Activated CD4-positive, alpha-beta T cell treated with anti-CD3 and anti-CD28 coated beads, Interleukin-2, amount 50 U/mL, for 48 hours (primary cell): ENCODE measurements at places on chromosomes 5 and 9.
A peak's percentile ranks its signal among the peaks of the same experiment; 100 is the strongest.

DNA sequence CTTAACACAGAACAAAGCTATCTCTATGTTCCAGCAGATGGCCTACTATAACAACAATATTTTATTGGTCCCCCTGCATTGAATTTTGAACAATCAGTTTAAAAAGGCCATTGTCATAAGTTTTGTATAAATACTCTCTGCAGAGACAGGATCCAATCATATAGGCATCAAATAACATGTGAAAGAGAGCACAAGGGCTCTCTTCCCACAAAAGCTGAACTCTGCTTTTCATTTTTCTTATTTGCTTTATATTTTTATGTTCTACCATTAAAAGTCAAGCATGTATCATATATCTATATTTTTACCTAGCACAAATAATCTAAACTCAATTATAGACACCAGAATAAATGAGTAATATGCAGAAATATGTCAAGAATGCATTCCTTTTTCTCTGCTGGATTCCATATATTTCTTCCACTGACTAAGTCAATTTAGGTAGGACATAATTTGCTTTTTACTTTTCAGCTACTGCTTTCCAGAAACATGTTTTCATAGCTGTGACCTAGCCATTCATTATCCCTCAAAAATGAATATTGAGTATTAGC, 143.6 kb downstream of the CDH9 start:
- DNase-seq: no peak

GRCh38 chr9:27107241-27107640, 1.8 kb upstream of the TEK start:
- DNase-seq: no peak

DNA sequence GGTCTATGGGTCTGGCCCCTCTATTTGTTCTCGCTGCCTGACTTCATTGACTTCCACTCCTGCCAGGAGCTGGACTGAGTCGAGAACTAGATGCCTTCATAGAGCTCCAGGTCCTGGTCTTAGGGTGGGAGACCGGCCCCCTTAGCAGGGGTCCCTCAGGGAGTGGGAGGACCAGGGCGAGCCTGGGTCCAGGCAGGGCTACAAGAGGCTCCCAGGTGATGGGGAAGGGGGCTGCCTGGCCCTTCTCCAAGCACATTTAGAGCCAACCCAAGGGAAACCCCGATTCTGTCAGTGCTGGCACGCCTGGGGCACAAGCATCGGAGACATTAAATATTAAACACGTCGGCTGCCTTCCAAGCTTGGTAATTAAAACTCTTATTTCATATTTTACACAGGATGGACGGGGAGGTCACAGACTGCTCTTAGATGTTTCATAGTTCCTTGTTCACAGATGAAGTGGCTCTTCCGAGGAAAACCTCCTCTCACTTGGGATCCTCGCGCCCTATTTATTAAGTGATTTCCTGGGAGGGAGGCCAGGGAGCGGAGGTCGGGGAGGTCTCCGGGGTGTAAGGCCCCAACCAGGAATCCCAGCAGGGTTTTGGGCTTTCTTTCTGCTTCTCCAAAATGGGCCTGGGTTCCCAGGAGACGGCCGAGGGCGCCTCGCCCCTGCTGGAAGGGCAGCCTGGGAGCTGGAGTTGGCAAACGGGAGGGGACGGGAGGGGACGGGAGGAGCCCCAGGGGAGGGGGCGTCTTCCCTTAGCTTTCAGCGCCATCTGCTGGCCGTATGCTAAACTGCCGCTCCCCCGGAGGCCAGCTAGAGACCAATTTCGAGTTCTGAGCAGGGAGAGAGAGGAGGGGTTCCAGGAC, 23.4 kb upstream of the ZBTB43 start:
- DNase-seq: peak; percentile 90

GRCh38 chr5:171893290-171893886, 107.8 kb downstream of the SMIM23 start:
- no peak for DNase-seq

DNA sequence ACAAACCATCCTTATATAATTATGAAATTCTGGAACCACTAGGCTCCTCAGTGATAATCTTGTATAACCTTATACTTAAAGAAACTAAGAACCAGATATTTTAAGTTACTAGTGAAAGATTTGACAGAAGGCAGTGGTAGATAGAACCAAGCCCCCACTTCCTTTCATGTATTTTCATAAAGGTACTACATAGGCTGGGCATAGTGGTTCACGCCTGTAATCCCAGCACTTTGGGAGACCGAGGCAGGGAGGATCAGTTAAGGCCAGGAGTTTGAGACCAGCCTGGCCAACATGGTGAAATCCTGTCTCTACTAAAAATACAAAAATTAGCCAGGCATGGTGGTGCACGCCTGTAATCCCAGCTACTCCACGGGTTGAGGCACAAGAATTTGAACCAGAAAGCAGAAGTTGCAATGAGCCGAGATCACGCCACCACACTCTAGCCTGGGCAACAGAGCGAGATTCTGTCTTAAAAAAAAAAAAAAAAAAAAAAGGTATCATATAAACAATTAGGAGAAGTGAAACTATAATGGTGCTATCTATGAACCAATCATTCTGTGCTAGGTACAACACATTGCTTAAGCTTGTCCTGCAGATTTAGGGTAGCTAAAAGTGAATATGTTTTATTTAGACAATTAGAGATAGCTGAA, 27.9 kb upstream of the DTWD2 start:
- no peak for DNase-seq

DNA sequence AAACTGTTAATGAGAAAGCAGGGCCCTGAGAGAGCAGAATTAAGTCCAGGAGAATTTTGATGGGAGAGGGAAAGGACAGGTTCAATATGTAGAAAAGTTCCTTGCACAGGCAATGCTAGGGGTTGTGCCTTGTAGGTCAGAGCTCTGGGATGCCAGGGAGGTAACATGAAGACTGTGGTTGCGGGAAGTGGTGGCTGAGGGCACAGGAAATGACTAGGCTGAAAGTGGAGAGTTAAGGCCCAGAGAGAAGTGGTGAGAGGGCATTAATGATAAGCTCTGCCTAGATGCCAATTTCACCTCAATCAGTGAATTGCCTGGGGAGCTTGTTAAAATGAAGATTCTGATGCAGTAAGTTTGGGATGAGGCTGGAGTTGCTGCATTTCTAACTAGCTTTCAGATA, 31.5 kb upstream of the PPP3R2 start:
- peak; percentile 6 for DNase-seq

DNA sequence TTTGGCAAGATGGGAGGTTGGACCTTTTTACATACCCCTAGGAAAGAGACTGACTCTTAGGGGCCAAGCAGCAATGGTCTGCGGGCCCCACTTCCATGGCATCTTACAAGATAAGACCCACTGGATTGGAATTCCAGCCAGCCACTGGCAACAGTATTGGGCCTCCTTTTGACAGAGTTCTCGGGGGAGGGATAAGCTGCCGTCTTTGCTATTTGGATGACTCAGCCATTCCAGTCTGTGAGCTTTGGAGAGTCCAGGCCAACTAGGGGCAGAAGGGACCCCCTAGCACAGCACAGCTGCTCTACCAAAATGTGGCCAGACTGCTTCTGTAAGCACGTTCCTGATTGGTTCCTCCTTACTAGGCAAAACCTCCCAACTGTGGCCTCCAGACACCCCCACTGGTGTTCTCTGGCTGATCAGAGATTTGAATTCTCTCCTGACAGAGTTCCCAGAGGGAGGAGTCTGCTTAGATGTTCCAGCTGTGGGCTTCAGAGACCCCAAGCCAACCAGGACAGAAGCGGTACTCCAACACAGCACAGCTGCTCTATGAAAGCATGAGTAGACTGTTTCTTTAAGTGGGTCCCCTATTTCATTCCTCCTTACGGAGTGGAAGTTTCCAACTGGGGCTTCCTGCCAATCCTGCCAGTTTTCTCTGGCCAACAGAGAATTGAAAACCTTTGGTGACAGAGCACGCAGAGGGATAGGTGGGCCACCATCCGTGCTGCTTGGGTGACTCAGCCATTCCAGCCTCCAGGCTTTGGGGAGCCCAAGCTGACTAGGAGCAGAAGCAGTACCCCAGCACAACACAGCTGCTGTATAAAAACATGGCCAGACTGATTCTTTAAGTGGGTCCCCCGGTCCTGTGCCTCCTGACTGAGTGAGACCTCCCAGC, 672.1 kb upstream of the RIOK2 start:
- no peak for DNase-seq

GRCh38 chr9:18976709-18977531, 56.1 kb downstream of the SAXO1 start:
- no peak for DNase-seq

DNA sequence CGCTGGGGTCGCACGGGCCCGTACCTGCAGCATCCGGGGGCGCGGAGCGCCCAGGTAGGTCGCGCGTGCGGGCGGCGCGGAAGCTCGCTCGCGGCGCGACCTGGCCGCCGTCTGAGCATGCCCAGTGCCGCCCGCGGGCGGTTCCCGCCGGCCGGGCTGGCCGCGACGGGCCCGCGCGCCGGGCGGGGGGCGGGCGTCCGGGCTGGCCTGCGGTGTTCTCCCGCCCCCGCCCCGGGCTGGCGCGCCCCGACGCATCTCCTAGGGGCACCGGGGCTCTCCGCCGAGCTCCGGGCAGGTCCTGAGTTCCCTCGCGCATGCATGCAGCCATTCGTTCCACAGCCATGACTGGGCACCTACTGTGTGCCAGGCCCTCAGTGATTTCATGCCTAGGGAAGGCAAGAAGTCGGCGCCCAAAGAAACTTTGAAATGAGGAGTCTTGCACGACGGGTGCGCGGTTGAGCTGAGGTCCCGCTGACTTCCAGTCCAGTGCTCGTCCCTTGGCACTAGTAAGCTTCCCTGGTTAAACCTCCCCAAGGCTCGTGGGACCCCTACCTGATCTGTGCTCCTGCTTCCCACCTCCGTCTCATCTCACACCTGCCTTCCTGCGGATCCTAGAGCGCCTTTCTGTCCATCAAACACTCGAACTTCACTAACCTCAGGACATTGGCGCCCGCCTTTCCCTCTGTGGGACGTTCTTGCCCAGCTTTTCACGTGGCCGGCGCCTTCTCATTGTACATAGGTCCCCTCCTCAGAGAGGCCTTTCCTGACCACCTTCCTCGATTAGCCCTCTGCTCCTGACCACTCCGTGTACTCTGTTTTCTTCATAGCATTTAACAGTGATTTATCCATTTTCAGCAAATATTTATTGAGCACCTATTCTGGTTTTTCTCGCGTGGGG, at the start of gene PTPN3:
PTPN3 (minus strand) TSS at position 113 of the 898 bp plus-strand sequence. CDS start 34,873 bp downstream, outside the sequence.
- no peak for DNase-seq

GRCh38 chr9:76200745-76201144, 193.5 kb downstream of the RFK start:
- DNase-seq: no peak

- DNase-seq: no peak
Measured at GRCh38 chr9:36845844-36846243, 188.2 kb downstream of the PAX5 start.

- no peak for DNase-seq
Measured at GRCh38 chr5:1439388-1440097, 5.7 kb downstream of the SLC6A3 start.

GRCh38 chr5:135545099-135545498, 9.3 kb upstream of the NEUROG1 start:
- no peak for DNase-seq

GRCh38 chr9:136117291-136117915, 1.3 kb downstream of the TMEM250 start:
- peak; percentile 67 for DNase-seq

DNA sequence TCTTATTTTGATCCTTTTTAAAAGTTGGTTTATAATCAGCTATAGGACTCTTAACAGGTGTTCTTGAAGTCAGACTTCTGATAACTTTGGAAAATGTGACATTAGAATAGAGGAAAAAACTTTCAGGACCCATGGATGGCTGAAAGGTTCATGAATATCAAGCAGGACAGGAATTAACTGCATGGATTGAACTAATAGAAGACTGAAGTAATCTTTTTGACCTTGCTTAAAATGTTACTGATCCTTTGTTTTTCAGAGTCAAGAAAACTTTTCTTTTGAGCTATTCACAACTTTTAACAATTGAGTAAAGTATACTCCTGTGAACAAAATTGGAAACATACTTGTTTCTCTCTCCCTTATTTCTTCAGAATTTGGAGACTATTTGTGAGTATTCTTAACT, 79.2 kb downstream of the PLK2 start:
- DNase-seq: no peak

- peak; percentile 72 for DNase-seq
Measured at GRCh38 chr9:93108291-93109041, 12.4 kb downstream of the CARD19 start.

DNA sequence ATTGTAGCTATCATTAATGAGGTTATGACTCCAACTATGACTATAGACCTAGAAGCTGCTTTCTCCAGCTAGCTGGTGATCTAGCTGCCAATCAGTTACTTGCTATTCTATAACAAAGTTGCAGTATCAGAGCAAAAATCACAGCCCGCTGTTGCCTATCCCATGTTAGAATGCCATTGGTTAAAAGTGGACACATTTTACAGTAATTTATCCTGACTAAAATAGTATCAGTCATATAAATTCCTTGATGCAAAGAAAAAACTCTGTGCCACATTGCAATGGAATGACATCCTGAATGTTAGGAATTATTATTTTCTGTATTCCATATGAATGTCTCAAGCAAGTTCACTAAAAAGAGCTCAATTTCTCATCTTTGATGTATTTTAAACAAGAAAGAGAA, 626.5 kb downstream of the PDE4D start:
- no peak for DNase-seq

DNA sequence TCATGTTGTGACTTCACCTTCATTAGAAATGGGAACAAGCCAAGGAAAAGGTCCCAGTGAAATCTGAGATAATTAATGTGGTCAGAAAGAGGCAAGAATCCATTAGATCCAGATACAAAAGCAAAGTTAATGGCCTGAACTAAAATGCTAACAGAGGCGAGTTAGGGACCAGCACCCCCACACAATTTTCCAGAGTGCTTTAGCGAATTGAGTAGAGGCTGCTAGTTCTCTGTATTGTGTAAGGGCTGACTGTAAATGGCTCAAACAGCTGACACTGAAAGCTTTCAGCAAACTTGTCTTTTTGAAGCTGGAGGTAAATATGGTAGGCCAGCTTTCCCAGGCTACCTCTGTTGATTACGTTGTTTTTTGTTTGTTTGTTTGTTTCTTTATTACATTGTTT, 75.5 kb downstream of the CSNK1A1 start:
- DNase-seq: no peak

DNA sequence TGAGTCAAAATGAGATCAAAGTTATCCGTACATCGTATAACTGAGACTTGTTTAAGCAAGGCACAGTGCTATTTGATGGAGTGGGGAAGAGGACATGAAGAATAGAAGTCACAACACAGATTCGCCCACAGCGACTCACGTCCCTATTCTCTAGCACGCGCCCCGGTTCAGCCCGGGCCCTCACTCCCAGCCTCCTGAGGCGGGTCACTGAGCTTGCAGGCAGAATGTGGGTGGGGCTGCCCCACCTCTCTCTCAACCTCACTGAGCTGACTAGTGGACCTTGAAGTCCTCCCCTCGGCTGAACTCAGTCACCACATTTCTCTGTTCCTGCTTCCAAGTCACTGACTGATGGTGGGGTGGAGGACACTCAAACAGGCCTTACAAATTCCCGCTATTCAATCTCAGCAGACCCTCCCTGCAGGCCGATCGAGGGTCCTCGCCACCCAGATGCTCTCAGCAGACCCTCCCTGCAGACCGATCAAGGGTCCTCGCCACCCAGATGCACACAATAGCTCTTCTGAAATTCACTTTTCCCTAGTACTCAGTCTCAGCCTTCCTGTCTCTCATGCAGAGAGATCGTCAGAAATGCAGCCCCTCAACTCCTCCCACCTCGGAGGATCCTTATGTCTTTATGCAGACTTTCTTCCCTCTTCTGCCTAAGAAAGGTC, 12.9 kb downstream of the GLDC start:
- DNase-seq: no peak
